ENCODE measurements at places on chromosomes 3 and 15.

- no peak for DNase-seq
These were observed 631.7 kb downstream of the IGSF11 start for GRCh38 chr3:118402971-118403370.

- DNase-seq = no peak
These were observed 481.9 kb downstream of the ROBO1 start for GRCh38 chr3:79285871-79286270.

DNA sequence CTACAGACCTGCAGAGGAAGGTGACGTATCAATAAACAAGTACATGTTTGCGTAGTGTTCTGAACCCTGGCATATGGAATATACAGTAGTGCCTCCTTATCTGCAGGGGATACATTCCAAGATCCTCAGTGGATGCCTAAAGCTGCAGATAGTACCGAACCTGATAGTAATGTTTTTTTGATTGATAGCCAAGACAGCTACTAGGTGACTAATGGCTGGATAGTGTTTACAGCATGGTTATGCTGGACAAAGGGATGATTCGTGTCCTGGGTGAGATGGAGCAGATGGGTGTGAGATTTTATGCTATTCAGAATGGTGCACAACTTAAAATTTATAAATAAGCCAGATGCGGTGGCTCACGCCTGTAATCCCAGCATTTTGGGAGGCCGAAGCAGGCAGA, 55.8 kb upstream of the IGF2BP2 start:
- DNase-seq = no peak

DNA sequence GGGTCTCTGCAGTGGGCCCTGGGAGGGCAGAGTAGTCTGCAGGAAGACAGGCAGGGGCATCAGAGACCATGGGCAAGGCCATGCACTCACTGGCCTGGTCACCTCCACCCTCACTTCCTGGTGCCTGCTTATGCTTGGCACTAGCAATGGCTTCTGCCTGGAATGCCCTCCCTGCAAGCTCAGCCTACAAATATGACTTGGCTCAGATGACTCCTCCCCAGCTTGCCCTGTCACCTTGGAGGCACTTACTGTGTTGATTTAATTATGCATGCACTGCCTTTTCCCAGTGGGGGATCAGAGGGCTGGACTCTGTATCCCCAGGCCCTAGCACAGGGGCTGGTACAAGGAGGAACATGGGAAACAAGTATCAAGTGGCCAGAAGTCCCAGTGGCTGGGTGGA, 7.8 kb downstream of the C3orf18 start:
- no peak for DNase-seq

GRCh38 chr15:42549032-42549491, 424 bp downstream of the HAUS2 start:
- peak; percentile 54 for DNase-seq

DNA sequence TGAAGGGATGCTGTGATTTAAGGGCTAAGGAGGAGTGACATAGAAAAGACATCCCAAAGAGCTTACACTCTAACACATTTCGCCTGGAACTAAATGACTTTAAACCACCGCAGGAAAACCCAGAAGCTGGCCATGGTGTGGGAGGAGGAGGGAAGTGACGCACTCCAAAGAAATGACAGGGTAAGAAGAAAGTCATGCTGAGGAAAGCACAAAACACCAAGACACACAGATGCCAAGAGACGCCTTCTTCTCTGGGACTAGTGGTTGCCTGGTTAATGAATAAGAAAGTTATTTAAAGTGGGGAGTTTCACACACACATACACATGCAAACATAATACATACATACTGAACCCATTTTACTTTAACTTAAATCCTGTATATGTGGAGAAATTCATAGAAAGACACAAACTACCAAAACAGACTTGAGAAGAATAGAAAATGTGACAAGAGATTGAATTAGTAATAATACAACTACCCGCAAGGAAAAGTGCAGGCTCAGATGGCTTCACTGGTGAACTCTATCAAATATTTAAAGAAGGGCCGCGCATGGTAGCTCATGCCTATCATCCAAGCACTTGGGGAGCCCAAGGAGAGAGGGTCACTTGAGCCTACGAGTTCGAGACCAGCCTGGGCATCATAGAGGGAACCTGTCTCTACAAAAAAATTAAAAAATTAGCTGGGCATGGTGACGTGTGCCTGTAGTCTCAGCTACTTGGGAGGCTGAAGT, 125.5 kb downstream of the NSMCE3 start:
- peak; percentile 66 for DNase-seq

DNA sequence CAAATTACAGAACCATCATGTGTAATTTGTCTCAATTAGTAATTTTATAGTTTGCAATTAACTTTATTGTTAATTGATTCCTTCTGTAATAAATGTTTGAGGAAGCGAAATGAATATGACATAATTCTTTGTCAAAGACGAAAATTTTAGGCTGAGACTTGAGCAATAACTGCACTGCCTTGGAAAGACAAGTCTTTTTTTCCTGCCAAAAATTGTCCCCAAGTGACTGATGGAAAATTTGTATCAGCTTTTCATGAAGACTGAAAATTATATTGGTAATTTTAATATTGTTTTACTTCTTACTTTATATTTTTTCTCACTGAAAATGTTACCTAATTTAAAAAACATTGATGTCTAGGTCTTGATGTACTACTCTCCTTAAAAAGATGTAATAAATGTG, 622.6 kb downstream of the NLGN1 start:
- no peak for DNase-seq

GRCh38 chr3:123367467-123368154, 81.3 kb downstream of the ADCY5 start:
- no peak for DNase-seq
